ENCODE measurements at places on chromosomes 3 and 15.

DNA sequence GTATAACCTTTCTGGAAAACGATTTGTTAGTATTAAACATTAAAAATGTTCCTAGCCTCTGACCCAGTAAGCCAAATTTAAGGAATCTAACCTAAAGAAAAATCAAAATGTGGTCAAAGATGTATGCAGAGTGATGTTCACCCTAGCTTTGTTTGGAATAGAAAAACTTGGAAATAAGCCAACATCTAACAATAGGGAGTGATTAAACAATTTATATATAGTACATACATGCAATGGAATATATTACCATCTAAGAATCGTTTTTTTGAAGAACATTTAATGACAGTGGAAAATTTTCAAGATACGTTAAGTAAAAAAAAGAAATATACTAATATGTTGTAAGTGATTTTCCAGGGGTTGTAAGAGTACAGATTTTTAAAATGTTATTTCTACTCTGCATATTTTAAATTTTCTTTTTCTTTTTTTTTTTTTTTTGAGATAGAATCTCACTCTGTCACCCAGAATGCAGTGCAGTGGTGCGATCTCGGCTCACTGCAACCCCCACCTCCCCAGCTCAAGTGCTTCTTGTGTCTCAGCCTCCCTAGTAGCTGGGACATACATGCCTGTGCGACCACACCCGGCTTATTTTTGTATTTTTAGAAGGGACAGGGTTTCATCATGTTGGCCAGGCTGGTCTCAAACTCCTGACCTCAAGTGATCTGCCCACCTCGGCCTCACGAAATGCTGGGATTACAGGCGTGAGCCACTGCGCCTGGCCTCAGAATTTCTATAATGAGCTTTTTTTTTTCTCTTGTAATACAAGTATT, 54.9 kb downstream of the ANP32A start:
- no peak for DNase-seq

DNA sequence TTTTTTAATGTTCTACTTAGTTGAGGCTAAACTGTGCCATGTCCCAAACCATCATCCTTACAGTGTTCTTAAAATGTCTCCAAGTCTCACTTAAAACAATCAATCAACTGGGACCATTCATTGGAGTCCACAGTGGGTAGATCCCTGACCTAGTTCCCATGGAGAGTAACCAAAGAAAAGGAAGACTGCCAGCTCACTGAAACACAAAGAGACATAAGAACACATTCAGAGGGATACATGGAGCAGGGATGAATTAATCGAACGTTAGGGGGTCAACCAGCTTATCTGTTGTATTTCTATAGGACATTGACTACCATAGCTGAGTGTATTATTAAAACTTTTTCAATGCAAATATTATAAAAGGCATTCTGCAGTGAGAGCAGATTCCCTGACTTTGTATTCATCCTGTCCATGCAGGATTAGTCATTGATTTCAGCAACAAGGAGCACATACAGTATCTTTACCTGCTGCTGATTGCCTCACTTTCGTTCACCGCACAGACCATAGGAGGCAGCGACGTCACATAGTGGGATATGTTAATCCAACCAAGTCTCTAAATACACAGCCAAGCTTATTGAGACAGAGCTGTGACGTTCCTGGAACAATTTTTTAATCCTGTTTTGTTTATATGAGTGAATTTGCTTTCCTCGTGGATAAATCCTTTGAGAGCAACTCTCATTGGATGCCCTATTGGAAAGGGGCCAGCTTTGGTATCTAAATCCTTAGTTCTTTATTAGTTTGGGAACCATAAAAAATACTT, 364.9 kb upstream of the RBMS3 start:
- peak; percentile 56 for DNase-seq

DNA sequence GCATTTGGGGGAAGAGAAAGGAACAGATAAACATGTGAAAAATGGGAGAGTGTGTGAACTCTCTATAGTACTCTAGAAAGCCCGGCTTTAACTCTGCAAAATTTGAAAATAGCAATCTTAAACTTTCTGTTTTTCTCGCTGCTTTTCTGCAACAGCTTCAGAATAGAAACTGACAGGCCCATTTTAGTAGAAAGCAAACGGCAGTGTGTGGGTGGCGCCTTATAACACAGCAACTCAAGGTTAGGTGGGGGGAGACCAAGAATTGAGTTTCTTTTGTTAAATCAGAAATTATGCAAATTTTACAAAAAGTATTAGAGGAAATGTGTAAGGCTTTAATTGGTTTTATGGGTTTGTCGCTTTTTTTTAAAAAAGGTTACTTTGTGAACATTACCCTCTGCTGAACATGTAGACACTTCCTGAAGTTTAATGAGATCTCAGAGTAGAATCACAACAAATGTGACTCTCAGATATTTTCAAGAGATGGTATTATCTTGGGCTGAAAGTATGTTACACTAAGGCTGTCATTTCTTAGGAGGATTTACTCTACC, 107.0 kb downstream of the PTPRG start:
- DNase-seq = no peak

DNA sequence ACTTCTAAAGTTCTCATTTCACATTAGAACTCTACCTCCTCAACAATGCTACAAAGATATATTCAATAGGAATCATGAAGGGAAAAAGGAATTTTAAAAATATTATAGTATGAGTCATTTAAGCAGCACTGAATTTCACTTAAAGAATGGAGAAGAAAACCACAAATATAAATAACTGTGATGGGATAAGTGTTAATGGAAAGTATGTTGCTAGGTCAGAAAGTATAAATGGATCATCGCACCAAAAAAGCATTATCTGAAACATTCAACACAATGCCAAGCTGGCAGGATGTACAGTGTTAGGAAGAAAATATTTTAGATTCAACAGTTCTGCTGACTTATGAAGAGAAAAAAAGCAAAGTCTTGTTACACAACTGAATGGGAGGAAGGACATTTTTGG, 101.4 kb downstream of the TFG start:
- peak; percentile 19 for DNase-seq

DNA sequence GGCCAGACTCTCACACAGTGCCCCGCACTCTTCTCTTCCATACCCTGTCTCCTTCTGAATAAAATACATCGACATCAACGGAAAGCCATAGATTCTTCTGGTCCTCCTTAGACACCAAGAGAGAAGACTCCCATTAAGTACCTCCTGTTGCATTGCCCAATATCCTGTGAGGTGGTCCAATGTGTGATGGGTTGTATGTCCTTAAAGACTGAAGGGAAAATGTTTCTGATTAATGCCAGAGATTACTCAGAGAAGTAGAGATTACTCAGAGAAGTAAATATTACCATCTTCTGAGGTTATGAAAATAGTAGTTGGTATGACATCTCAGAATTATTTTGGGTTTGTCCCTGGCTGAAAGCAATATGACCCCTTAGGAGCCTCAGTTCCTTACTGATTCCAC, 60.8 kb upstream of the GALNT15 start:
- DNase-seq = peak; percentile 34

DNA sequence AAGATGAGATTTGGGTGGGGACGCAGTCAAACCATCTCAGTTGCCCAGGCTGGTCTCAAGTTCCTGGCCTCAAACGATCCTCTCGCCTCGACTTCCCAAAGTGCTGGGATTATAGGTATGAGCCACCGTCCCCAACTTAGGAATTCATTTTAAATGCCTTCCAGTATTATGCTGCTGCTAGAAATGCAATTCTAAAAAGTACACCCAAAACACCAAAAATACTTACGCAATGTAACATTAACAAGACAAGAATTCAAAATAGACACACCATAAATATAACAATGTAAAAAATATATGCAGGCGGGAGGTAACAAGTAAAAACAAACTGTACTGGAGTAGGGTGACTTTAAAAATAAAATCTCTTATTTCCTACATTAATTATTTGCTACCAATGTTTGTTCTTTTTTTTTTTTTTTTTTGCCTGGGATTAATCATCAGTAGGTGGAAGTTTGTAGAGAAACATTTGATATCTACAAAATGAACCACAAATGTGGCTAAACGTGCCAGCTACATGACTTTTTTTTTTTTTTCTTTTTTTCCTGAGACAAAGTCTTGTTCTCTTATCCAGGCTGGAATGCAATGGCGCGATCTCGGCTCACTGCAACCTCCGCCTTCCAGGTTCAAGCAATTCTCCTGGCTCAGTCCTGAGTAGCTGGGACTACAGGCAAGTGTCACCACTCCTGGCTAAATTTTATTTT, 56.8 kb downstream of the SETMAR start:
- DNase-seq = no peak

- no peak for DNase-seq
These were observed 75.0 kb downstream of the CORO2B start for GRCh38 chr15:68653801-68654200.

- peak; percentile 24 for DNase-seq
These were observed 272.4 kb downstream of the THRB start for GRCh38 chr3:24222165-24222805.

GRCh38 chr3:143849854-143850549, 1.7 kb upstream of the SLC9A9 start:
- no peak for DNase-seq

GRCh38 chr3:141181196-141181595, 50.4 kb upstream of the PXYLP1 start:
- DNase-seq = no peak

DNA sequence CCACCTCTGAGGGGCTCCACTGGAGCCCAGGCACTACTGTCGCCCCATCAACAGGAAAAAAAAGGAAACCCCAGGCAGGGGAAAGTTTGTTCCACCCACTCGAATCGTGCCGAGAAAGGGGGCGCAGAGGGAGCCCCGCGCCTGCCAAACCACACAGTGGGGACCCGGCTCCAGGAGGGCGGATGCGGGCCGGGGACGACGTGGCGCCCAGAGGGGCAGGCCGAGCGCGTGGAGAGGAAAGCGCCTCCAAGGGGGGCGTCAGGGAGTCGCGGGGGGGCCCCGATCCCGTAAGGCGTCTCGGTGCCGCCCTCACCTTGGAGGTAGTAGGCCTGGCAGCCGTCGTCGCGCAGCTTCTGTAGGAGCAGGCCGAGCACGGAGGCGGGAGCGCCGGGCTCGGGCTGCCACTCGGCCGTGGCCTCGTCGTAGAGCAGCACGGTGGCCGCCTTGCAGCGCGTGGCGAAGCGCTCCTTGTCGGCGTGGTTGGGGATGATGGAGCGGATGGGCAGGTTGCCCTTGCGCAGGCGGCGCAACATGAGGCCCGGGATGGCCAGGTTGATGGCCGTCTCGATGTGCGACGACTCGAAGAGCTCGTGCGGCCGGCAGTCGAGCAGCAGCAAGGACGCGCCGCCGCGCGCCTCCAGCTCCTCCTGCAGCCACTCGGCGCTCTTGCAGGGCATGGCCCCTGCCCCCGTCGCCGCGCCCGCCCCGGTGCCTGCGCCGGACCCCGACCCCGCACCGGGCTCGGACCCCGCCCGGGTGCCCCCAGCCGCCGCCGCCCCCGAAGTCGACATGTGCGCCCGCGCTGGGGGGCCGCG, 627 bp downstream of the DUSP7 start:
- no peak for DNase-seq

GRCh38 chr15:74545086-74545485, 4.1 kb downstream of the ARID3B start:
- DNase-seq = no peak

DNA sequence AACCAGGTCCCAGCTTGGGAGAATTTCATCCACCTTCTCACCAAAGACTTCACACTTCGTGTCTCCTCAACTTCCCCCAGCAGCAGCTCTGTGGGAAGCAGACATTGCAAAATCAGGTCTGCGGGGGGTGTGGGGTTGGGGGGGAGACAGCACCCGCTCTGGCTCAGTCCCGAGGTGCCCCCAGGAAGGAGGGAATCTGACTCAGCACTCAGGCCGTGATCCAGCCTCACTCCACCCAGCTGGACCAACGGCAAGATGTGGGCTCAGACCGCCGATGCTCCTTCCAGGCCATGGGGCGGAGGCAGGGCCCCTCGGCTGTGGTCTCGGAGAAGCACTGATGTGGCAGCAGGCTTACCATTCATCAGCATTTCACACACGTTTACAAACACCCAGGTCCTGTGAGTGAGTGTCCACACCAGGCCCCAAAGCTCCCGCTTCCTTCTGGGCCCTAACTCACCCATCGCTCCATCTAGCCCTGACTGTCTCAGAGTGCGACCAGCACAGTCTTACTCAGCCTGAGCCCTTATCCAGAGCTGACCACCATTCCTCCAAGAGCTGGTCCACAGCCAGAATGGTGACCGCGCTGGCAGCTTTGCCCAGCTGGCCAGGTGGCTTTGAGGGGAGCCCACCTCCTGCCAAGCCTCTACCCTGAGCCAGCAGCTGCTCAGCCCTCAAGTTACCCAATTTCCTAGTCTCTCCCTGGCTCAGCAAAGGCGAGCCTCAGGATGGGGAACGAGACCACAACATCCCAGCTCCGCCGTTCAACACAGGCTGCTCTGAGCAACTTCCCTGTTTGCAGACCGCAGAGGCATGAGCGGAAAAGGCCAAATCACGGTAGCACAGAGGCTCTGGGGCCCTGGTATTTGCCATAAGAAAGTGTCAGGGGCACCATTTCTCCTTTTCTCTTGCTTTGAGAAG, 3.3 kb downstream of the STAB1 start:
- DNase-seq = peak; percentile 3

DNA sequence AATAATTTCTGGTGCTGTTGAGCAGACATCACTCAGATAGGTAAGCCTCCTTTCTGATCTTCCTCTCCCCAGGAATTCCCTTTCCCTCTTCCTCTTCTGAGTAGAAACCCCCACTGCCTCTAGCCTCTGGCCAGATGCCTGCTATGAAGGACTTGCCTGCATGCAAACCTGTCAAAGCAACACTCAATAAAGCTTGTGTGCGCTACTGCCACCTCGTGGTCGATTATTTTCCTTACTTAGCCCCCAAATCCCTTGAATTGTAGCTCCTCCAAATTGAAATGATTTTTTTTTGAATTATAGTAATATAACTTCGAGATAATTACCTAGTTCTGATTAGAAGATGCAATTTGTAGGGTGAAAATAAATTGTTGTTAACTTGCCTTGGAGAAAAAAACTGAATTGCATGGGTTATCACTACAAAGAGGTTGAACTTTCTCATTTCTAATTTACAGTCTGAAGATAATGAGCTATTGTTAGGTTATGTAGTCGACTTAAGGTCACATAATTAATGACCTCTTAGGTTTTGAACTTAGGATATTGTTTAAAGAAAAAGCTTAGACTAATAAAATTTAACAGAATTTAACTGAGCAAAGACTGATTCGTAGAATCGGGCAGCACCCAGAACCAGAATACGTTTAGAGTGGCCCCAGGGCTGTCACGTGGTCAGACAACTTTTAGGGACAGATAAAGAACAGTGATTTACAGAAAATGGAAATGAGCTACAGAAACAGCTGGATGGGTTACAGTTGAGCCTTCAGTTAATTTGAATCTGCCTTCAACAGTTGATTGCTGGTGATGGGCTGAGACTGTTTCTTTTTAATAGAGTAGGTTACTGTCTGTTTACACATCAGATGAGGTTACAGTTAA, 269.3 kb downstream of the ARPP21 start:
- peak; percentile 10 for DNase-seq

DNA sequence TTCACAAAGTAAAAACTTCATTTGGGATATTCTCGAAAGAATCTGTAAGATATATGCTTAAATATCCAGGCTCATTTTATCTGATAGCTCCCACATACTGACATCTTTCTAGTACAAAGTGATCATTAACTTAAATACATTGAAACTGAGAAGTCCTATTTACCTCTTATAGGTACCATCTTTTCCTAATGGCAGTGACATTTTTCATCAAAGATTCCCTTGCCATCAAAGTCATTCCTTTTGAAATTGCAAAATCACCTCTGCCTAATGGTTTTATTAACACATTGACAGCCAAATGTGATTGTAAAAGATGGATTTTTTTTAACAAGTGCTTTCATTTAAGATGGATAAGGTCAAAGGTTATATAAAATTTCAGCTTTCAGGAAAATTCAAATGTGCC, 346.6 kb downstream of the MFSD1 start:
- no peak for DNase-seq

GRCh38 chr3:157618886-157619285, 115.7 kb upstream of the VEPH1 start:
- no peak for DNase-seq

All from RCC 7860 (cell line).